Body of pancreas (tissue), 4 donors: ENCODE measurements at places on chromosomes 16 and 17.

GRCh38 chr17:48484256-48484655, 46.6 kb downstream of the HOXB1 start:
- H3K4me3 ChIP-seq, result no peak overlapping the region
- H3K27ac ChIP-seq, result no peak overlapping the region
- no peak for DNase-seq

- H3K4me3 ChIP-seq, result no peak overlapping the region
- H3K27me3 ChIP-seq, result no peaks in the 10 kb centered on the region
- H3K36me3 ChIP-seq, result no peaks in the 10 kb centered on the region
- H3K4me1 ChIP-seq, result peaks cover 27% of the 10 kb centered on the region
- no peak for DNase-seq
Observed at GRCh38 chr17:78340183-78340955, 19.5 kb downstream of the SOCS3 start.

DNA sequence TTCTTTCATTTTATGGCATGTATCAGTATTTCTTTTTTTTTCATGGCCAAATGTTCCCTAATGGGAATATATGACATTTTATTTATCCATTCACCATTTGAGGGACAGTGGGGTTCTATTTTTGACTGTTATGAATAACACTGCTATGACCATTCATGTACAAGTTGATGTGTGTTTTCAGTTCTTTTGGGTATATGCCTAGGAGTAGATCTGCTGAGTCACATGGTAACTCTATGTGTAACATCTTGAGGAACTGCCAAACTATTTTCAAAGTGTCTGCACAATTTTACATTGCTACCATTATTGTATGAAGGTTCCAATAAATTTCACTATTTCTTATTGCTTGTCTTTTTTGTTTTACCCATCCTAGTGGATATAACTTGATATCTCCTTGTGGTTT, 223.0 kb downstream of the TANC2 start:
- no peak for DNase-seq
- H3K4me3 ChIP-seq, result no peak overlapping the region
- no peaks in the 10 kb centered on the region for H3K36me3 ChIP-seq
- no peak overlapping the region for H3K27ac ChIP-seq
- no peaks in the 10 kb centered on the region for H3K4me1 ChIP-seq

GRCh38 chr16:75062135-75062975, 54.2 kb downstream of the LDHD start:
- no peaks in the 10 kb centered on the region for H3K27me3 ChIP-seq
- H3K4me1 ChIP-seq, result peaks cover 14% of the 10 kb centered on the region
- H3K4me3 ChIP-seq, result no peak overlapping the region
- H3K27ac ChIP-seq, result no peak overlapping the region

GRCh38 chr17:64658931-64659330, 3.2 kb downstream of the SMURF2 start:
- DNase-seq, result no peak
- no peaks in the 10 kb centered on the region for H3K27me3 ChIP-seq
- H3K36me3 ChIP-seq, result no peaks in the 10 kb centered on the region
- no peak overlapping the region for H3K27ac ChIP-seq

DNA sequence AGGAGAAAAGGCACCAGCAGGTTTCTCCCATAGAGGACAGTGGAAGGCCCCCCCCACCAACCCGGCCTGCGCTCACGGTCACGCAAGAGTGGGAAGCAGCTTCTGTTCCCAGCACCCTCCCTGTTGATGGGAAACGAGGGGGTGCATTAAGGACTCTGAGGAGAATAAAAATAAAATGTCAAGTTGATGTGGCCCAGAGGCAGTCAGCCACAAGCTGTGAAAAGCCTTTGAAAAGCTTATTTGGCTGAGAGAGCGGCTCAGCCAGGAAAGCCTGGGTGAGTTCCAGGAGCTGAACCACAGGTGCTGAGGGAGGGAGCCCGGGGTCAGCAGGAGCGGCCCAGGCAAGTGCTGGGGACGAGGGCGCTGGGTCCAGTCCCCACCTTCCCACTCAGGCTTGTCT, 26.9 kb upstream of the SPATA32 start:
- H3K27me3 ChIP-seq, result no peaks in the 10 kb centered on the region
- H3K4me3 ChIP-seq, result no peak overlapping the region
- H3K4me1 ChIP-seq, result peaks cover 69% of the 10 kb centered on the region
- peak overlapping the region; percentile 57 for H3K27ac ChIP-seq
- peak; percentile 73 for DNase-seq

DNA sequence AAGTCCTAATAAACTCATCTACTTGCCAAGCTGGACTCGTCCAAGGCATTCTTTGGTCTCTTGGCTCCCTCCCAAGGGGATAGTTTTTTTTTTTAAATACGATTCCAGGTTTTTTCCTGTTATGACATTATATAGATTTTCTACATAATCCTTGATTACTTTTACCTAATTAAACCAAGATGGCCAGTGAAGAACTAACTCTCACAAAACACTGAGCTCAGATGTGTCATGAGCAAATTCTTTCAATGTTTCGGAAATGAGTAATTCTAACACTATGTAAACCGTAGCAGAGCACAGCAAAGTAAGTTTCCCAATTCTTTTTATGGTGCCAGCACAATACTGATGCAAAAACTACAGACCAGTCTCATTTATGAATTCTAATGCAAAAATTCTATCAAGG, 1.8 kb downstream of the ZNF23 start:
- no peak overlapping the region for H3K4me3 ChIP-seq
- DNase-seq, result no peak
- H3K4me1 ChIP-seq, result peaks cover 3% of the 10 kb centered on the region
- no peaks in the 10 kb centered on the region for H3K36me3 ChIP-seq
- H3K27ac ChIP-seq, result no peak overlapping the region

GRCh38 chr16:75836347-75837010, 110.2 kb upstream of the CPHXL start:
- H3K4me3 ChIP-seq, result no peak overlapping the region
- H3K36me3 ChIP-seq, result no peaks in the 10 kb centered on the region
- no peak for DNase-seq
- no peak overlapping the region for H3K27ac ChIP-seq
- H3K4me1 ChIP-seq, result no peaks in the 10 kb centered on the region

- no peak for DNase-seq
- peak overlapping the region; percentile 17 for H3K27ac ChIP-seq
- H3K36me3 ChIP-seq, result no peaks in the 10 kb centered on the region
- H3K4me1 ChIP-seq, result no peaks in the 10 kb centered on the region
Observed at GRCh38 chr16:81823111-81823510, 44.0 kb downstream of the PLCG2 start.

- H3K4me3 ChIP-seq, result no peak overlapping the region
- no peaks in the 10 kb centered on the region for H3K36me3 ChIP-seq
- H3K4me1 ChIP-seq, result peaks cover 61% of the 10 kb centered on the region
- H3K27ac ChIP-seq, result no peak overlapping the region
- peak; percentile 73 for DNase-seq
Observed at GRCh38 chr17:82238472-82239201, 9.8 kb downstream of the SLC16A3 start.

DNA sequence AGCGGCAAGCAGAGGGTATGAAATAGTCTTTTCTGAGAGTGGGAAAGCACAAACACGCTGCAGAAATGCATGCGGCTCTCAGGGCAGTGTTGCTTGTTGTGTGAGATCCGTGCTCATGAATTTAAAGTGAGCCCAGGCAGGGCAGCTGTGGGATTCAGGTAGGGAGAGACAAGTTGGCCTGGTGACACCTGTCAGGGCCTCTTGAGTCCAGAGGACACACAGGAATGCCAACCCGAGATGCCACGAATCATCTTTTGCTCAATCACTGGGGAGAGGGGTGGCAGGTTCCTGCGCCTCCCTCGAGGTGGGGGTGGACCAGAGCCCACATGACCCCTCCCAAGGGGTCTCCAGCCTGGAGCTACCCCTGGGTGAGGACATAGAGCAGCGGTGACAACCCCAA, 211.9 kb downstream of the GSG1L start:
- no peaks in the 10 kb centered on the region for H3K4me1 ChIP-seq
- no peak for DNase-seq
- H3K36me3 ChIP-seq, result no peaks in the 10 kb centered on the region
- no peak overlapping the region for H3K4me3 ChIP-seq
- no peak overlapping the region for H3K27ac ChIP-seq

DNA sequence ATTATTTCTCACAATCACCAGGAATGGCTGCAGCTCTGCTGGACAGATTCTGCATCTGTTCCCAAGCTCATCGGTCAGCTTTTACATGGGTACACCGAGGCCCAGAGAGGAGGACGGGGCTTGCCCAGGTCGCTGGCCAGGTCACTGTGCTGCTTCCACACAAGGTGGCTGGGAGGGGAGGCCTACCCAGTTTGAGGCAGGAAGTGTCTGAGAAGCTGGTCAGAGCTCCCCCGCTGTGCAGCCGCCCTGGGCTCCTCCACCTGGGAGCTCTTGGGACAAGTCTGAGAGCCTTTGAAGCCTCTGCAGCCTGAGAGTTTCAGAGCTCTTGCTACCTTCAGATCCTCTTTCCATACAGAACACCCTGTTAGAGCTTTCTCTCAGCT, 143.3 kb downstream of the CLEC16A start:
- H3K27me3 ChIP-seq, result no peaks in the 10 kb centered on the region
- H3K4me1 ChIP-seq, result peaks cover 6% of the 10 kb centered on the region
- DNase-seq, result no peak
- H3K4me3 ChIP-seq, result no peak overlapping the region
- H3K27ac ChIP-seq, result no peak overlapping the region

DNA sequence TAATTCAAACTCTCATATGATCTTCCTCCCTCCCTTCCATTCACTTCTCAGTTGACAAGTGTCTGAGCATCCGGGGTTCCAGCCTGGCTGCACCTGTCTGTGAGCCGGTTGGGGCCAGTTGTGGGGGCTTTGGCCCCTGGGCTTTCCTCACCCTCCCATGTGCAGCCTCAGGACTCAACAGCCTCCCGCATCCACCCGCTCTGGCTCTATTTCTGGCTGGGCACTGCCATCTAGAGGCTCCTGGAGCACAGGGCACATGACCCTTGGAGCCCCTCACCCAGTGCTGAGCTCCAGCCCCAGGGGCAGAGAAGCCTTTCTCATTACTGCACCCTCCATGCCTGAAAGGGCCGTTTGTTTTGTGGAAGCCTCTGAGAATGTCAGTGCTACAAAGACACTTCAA, 43.3 kb downstream of the HAPSTR1 start:
- DNase-seq, result peak; percentile 62
- H3K4me1 ChIP-seq, result peaks cover 5% of the 10 kb centered on the region
- H3K27me3 ChIP-seq, result no peaks in the 10 kb centered on the region
- H3K27ac ChIP-seq, result no peak overlapping the region
- no peak overlapping the region for H3K4me3 ChIP-seq
- no peaks in the 10 kb centered on the region for H3K36me3 ChIP-seq

DNA sequence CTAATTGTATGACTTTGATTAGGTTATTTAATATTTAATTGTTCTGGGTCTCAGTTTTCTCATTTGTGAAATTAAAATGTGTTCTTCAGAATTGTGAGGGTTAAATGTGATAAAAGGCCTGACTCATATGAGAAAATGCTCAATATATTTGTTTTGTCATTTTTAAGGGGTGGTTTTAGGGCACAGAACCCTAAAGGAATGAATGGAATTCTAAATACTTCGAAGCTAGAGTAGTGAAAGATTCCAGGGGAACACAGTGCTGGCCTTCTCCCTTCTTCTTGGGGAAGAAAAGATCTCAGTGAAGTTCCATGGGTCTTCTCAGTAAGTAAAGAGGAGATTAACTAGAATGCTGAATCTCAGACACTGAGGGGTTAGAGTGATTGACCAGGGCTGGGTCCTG, 3.9 kb upstream of the SMPD3 start:
- H3K27me3 ChIP-seq, result no peaks in the 10 kb centered on the region
- H3K27ac ChIP-seq, result no peak overlapping the region
- H3K4me3 ChIP-seq, result no peak overlapping the region
- DNase-seq, result no peak
- H3K4me1 ChIP-seq, result peaks cover 10% of the 10 kb centered on the region
- H3K36me3 ChIP-seq, result no peaks in the 10 kb centered on the region

DNA sequence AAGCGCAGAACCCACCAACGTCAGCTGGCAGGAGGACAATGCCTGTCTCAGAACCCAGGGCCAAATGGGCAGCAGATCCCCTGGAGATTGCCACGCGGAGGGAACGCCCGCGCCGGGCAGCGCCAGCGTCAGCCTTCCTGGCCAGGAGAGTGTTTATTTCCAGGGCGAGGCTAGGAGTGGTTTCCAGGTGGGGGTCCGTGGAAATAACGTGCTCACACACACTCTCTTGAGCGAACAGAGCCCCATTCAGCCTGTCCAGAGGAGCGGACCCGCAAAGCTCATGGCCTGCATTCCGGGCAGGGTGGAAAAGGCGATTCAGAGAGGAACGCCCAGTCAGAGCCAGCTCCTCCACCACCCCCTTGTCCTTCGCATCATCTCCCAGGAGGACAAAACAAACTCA, 40.3 kb downstream of the SDK2 start:
- no peaks in the 10 kb centered on the region for H3K36me3 ChIP-seq
- no peaks in the 10 kb centered on the region for H3K27me3 ChIP-seq
- DNase-seq, result no peak

GRCh38 chr16:75482434-75483205, 12.6 kb downstream of the CHST6 start:
- no peak overlapping the region for H3K27ac ChIP-seq
- no peaks in the 10 kb centered on the region for H3K36me3 ChIP-seq
- no peak for DNase-seq
- no peak overlapping the region for H3K4me3 ChIP-seq
- H3K4me1 ChIP-seq, result no peaks in the 10 kb centered on the region

DNA sequence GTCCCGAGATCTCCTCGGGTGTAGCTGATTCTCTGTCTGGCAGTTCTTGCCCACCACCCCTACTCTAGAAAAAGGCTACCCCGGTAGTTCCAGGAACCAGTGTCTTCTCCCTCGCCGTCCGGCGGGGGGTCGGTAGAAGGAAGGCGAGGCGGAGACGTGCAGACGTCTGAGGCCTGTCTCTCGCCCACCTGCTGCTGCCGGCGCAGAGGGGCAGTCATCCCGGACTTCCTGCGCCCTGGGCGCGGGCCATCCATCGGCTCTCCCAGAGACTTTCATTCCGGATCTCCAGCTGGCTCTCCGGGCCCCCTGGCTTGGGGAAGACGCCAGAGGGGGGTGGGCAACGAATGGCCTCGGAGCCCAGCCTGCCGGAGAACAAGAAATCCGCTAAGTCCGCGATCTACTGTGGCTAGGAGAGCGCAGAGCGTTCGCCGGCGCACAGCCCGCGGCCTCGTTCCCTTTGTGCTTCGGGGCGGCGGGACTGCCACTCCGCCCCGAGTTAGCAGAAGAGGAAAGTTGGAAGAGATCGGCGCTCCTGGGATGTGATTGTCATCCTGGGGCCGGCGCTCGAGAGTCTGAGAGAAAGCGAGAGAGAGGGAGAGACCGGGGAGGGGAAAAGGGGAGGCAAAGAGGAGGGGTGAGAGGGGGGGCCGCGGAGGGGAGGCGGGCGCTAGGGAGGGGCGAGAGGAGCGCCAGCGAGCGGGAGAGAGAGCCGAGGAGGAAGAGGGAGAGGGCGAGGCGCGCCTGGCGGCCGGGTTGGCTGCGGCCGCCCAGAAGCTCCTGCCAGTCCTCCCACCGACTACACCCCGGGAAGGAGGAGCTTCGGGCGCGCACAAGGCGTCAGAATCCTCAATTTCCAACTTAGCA, at the start of gene IRX5:
IRX5 (plus strand) TSS at position 861 of the 864 bp plus-strand sequence. CDS start 334 bp downstream, outside the sequence.
- H3K4me3 ChIP-seq, result peak within 1 kb of the TSS; percentile 52
- H3K36me3 ChIP-seq, result no peaks in the 10 kb centered on the region
- peaks cover 47% of the 10 kb centered on the region for H3K27me3 ChIP-seq
- H3K27ac ChIP-seq, result peak within 1 kb of the TSS; percentile 59
- peaks cover 46% of the 10 kb centered on the region for H3K4me1 ChIP-seq
